ENCODE measurements at places on chromosomes 7 and 10.
A peak's percentile ranks its signal among the peaks of the same experiment; 100 is the strongest.

- DNase-seq = no peak
Measured at GRCh38 chr7:140992422-140992821, 22.3 kb downstream of the MRPS33 start.

GRCh38 chr7:33334349-33334748, 205.0 kb downstream of the BBS9 start:
- peak; percentile 32 for DNase-seq

DNA sequence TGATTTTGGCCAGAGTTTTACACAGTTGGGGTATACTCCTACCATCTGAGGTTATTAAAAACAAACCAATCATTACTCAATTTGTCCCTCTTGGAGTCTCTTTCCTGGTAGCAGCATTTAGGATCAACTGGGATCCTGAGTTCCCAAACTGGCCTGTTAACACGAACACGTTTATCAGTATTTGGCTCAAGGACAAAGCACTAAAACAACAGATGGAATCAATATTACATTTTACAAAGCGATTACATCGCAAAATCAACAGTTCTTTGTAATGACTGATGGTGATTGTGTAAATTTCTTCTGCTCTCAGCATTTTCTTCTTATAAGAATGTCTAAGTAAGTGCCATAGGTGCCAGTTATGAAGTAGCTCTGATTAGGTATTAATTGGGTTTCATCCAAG, 582.9 kb upstream of the ANKRD30A start:
- peak; percentile 61 for DNase-seq

DNA sequence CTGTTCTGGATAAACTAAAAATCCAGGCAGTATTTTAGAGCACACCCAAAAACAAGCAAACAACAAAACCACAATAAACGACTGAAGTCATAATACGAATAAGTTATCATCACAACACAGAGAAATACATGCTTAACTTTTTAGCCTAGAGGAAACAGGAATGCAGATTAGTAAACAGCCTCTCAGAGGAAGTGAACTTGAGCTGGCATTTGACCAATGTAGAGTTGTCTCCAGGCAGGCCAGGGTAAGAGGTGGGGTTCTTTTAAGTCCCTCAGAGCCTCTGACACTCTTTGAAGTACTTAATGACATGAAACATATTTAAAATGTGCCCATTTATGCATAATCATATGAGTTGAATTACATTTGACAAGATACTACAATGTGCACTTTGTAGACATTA, 43.3 kb upstream of the PLXDC2 start:
- DNase-seq = no peak

Data from fibroblast of the aortic adventitia (primary cell).